ENCODE measurements at places on chromosomes 16 and 17. TPM values are rescaled to one million over a fixed set of nuclear protein-coding genes. Genes with fewer than 3 reads are reported as not detected.

FAHD1 gene
- total RNA-seq: 63.1 TPM

DNA sequence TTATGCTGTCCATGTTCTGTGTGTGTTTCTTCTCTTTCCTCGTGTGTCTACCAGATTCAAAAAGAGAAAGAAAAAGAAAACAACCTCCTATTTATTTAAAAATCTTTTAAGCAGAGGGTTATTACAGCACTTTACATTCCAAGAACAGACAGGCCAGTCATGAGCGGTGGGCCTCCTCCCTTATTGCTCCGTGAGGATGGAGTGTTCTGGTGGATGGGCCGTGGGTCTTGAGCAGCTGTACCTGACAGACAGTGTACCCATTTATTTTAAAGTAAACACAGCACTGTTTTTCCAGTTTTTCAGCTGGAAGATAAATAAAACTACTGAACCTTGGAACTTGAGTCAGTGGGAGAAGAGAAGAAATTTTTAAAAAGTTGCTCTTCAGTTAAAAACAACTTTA is 52.4 kb downstream of the WWP2 start:
- DNase-seq: no peak
- no peaks in the 10 kb centered on the region for H3K27me3 ChIP-seq
- no peaks in the 10 kb centered on the region for H3K4me1 ChIP-seq
- no peak overlapping the region for H3K4me3 ChIP-seq
- H3K36me3 ChIP-seq: no peaks in the 10 kb centered on the region

DNA sequence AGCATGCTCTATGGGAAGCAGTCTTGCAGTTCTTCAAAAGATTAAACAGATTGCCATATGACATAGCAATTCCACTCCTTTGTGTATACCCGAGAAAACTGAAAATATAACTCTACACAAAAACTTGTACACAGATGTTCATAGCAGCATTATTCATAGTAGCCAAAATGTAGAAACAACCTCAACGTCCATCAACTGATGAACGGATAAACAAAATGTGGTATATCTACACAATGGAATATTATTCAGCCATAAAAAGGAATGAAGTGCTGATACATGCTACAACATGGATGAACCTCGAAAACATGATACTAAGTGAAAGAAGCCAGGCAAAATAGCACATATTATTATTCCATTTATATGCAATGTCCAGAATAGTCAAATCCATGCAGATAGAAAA is 221.2 kb upstream of the PSMD7 start:
- no peaks in the 10 kb centered on the region for H3K27me3 ChIP-seq
- no peaks in the 10 kb centered on the region for H3K4me1 ChIP-seq
- H3K36me3 ChIP-seq: no peaks in the 10 kb centered on the region
- no peak for DNase-seq
- no peak overlapping the region for H3K27ac ChIP-seq

DNA sequence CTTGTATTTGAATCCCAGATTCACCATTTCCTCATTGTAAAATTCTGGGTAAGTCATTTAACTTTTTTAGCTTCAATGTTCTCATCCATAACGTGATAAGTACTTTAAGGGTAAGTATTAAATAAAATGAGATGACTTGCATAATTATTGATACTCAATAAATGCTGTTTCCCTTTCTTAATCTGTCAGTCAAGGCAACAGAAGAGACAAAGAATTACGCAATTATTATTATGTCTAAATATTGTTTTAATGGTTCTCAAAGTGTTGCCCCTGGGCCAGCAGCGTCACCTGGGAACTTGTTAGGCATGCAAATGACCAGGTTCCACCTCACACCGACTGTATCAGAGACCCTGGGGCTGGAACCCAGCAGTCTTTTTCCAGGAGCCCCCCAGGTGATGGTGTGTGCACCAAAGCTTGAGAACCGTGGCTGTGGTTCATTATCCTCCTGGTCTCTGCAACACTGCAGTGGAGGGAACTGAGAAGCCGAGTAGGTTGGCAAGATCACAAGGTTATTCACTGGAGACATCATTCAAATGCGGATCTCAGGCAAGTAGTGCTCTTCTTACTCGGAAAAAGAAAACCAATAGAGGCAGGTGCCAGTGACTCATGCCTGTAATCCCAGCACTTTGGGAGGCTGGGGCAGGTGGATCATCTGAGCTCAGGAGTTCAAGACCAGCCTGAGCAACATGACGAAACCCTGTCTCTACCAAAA is 43.5 kb downstream of the LYRM9 start:
- no peaks in the 10 kb centered on the region for H3K27me3 ChIP-seq
- no peaks in the 10 kb centered on the region for H3K4me1 ChIP-seq
- H3K27ac ChIP-seq: no peak overlapping the region
- no peak overlapping the region for H3K4me3 ChIP-seq

GRCh38 chr17:70173681-70174080 is 4.3 kb downstream of the KCNJ2 start:
- DNase-seq: no peak
- no peak overlapping the region for H3K27ac ChIP-seq
- no peaks in the 10 kb centered on the region for H3K4me1 ChIP-seq
- H3K27me3 ChIP-seq: peaks cover 17% of the 10 kb centered on the region

DNA sequence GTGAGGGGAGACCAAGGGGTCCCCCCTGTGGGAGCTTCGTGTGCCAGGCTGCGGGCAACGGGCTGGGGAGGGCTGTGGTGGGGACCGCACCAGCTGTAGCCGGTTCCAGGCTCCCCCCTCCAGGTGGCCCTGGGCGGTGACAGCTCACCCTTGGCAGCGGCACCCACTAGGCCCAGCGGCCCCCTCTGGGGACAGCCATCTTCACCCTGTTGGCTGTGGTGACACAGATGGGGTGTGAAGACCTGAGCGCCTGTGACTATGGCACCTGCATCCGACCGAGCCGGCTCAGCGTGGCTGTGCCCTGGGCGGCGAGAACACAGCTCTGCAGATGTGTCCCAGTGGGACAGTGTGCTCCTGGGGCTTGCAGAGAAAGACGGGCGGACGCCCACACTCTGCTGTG is 1.1 kb upstream of the C1QTNF8 start:
- peaks cover 21% of the 10 kb centered on the region for H3K27me3 ChIP-seq
- no peak for DNase-seq
- no peaks in the 10 kb centered on the region for H3K36me3 ChIP-seq
- no peak overlapping the region for H3K4me3 ChIP-seq
- no peaks in the 10 kb centered on the region for H3K4me1 ChIP-seq

- no peaks in the 10 kb centered on the region for H3K36me3 ChIP-seq
- DNase-seq: no peak
- H3K4me3 ChIP-seq: no peak overlapping the region
- peaks cover 35% of the 10 kb centered on the region for H3K4me1 ChIP-seq
- no peaks in the 10 kb centered on the region for H3K27me3 ChIP-seq
- H3K27ac ChIP-seq: peak overlapping the region; percentile 65
Observed at GRCh38 chr16:75029854-75030253, 31.0 kb downstream of the ZNRF1 start.

GRCh38 chr16:1068451-1068850 is 4.1 kb upstream of the SSTR5 start:
- H3K27ac ChIP-seq: no peak overlapping the region
- no peaks in the 10 kb centered on the region for H3K4me1 ChIP-seq
- no peaks in the 10 kb centered on the region for H3K36me3 ChIP-seq
- H3K4me3 ChIP-seq: no peak overlapping the region
- H3K27me3 ChIP-seq: peaks cover 19% of the 10 kb centered on the region

DNA sequence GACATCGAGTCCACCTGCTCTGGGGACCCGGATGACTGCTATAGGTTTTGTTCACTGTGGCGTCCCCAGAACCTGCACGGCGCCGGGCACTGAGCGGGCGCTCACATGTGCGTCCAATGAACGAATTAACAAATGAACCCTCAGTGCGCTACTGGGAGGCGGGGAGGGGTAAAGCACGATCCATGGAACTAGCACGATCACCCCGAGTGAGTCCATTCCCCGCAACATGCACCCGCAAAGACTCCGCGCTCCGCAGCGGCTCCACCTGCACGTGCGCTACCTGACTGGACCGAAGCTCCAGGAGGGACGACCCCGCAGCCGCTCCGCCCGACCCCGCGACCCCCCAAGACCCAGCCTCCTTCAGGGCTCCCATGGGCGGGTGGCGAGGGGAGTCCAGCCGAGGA is 491 bp downstream of the TRAP1 start:
- H3K36me3 ChIP-seq: peaks cover 11% of the 10 kb centered on the region
- H3K27me3 ChIP-seq: no peaks in the 10 kb centered on the region
- H3K4me1 ChIP-seq: peaks cover 11% of the 10 kb centered on the region
- peak; percentile 88 for DNase-seq

DNA sequence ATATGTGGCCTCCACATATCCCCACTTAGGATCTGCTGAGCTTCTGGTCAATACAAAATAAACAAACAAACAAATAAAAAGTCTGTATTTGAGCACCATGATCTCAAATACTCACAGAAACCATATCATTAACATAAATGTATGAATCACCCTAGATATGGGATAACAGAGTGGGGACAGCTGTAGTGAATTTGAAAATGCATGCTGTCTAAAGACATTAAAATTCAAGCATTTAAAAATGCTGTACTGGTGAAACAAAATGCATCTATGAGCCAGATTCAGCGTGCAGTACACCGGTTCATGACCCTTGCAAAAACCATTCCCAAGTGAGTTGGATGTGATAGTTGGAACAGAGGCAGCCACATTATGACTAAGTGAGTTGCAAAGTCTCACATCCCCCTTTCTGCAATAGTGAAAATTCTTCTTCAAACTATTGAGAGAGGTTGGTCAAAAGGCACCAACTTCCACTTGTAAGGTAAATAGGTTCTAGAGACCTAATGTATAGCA is 12.3 kb downstream of the GRIN2A start:
- no peak overlapping the region for H3K4me3 ChIP-seq
- no peak overlapping the region for H3K27ac ChIP-seq
- no peaks in the 10 kb centered on the region for H3K36me3 ChIP-seq
- no peaks in the 10 kb centered on the region for H3K27me3 ChIP-seq
- DNase-seq: no peak
